ENCODE measurements at places on chromosomes 2 and 18.

GRCh38 chr2:64581018-64581417 is 56.9 kb downstream of the AFTPH start:
- DNase-seq: no peak

GRCh38 chr2:73823916-73824523 is 4.7 kb upstream of the STAMBP start:
- peak; percentile 22 for DNase-seq

DNA sequence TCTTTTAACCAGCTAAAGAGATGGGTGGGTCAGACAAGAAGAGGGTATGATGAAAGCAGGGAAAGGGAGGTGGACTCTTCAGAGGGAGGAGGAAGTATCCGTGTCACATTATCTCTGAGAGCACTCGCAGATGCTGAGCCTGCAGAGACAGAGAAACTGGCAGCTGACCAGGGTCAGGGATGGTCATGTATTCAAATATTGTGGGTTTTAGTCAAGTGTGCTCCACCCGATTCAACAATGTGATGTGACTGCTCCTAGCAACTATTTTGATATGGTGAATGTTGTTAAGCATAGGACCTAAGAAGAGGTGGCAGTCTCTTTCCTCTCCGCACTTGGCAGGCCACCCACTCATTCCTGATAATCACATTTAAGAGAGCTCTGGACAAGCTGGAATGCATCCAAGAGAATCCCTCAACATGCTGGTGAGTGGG is 1.3 kb upstream of the CLIP4 start:
- no peak for DNase-seq

- no peak for DNase-seq
These were observed 328.5 kb downstream of the FIGN start for GRCh38 chr2:163407296-163407695.

DNA sequence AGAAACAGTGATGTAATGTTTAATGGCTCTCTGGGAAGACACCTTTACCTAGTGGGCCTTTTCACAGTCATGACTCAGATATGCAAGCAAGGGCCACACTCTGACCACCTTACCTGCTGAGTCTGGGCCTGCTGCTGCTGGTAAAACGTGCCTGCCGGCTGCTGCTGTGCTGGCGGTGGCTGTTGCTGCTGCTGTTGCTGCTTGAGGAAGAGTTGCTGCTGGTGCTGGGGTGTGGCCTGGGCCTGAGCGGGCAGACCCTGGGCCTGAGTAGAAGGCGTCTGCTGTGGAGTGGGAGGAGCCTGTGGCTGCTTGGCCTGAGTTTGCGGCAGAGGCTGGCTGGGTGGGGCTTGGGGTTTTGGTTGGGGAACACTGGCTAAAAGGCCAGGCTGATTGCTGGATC is 81.6 kb upstream of the NFU1 start:
- DNase-seq: no peak

- DNase-seq: no peak
These were observed 1.8 kb upstream of the RAB31 start for GRCh38 chr18:9706081-9706935.

DNA sequence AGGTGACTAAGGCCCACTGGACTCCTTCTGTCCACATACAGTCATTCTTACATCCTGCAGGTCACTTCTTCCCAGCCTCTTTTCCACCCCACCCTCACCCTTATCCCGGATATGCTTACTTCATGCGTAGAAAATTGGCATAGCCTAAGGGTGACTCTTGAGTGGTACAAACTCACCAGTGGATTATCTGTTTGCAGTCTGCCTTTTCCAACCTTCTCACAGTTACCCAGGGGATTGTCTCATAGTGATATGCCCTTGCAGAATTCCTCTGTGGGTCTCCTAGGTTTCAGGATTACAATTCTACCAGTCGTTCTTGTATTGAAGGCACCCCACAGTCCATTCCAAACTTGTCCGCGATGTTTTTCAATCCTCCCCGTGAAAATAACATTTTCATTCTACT is 752.9 kb upstream of the HS6ST1 start:
- no peak for DNase-seq

- no peak for DNase-seq
These were observed 25.4 kb downstream of the SH3BP4 start for GRCh38 chr2:234977228-234977679.

DNA sequence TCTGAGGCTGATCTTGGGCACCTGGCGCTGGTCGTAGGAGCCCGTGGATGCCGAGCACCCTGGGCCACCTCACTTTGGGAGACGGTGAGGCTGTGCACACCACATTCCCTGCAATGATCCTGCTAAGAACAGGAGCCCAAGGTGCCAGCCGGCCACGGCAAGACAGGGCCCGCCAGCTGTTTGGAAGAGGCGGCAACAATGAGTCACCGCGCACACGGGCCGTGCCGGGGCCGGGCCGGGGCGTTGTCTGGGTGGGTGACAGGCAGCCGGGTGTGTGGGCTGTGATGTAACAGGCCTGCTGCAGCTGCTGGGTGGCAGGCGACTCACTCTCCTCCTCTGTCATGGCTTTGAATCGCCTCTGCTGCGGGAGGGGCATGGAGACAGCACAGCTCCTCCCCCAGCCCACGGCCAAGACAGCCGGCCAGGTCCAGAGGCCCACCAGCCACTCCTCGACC is 49.7 kb upstream of the ODC1 start:
- DNase-seq: peak; percentile 75

DNA sequence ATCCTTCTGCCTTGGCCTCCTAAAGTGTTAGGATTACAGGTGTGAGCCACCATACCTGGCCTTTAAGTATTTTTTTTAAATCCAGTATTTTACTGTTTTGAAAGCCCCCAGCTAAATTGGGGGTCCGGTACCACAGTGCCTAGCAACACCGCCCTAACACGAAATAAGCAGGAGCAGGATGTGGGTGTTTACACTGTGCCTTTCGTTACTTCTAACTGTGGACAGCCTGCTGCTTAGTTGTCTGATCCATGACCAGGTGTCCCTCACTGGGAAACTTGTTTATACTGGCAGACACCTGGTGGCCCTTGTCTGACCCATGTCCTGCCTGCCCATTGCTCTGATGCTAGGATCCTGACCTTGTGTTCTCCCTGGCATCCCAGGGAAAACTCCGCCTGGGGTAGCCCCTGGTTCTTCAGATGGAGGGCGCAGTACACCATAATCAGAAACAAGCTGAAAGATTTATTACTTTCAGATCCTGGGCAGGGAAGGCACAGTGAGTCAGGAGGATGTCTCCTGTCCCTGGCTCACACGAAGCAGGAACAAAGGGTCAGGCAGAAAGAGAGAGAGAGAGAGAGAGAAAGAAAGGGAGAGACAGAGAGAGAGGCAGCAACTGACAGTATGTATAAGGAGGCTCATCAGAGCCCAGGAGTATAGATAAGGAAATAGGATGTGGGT is 55.7 kb downstream of the NCAPH start:
- no peak for DNase-seq

- DNase-seq: no peak
These were observed 327.1 kb downstream of the CMPK2 start for GRCh38 chr2:6538607-6539006.

- no peak for DNase-seq
These were observed 1305.5 kb upstream of the NXPH2 start for GRCh38 chr2:140085674-140086073.

- no peak for DNase-seq
These were observed 73.5 kb downstream of the CCBE1 start for GRCh38 chr18:59623456-59624368.

DNA sequence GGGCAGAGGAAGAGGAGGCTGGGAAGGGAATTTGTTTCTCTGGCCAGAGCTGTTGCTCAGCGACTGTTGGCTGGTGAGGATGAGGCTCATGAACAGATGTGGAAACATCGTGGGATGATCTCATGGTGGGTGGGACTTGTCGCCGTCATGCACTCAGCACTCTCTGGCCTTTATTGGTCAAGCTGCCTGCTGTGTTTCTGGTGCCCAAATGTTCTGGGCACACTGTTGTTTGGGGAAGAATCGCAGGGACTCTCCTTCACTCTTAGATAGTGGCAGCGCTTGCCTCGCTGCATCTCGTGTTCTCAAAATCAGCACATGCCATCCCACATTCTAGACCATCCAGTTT is 145.6 kb downstream of the AGAP1 start:
- DNase-seq: no peak

GRCh38 chr2:208329485-208329884 is 63.4 kb downstream of the PIKFYVE start:
- no peak for DNase-seq

DNA sequence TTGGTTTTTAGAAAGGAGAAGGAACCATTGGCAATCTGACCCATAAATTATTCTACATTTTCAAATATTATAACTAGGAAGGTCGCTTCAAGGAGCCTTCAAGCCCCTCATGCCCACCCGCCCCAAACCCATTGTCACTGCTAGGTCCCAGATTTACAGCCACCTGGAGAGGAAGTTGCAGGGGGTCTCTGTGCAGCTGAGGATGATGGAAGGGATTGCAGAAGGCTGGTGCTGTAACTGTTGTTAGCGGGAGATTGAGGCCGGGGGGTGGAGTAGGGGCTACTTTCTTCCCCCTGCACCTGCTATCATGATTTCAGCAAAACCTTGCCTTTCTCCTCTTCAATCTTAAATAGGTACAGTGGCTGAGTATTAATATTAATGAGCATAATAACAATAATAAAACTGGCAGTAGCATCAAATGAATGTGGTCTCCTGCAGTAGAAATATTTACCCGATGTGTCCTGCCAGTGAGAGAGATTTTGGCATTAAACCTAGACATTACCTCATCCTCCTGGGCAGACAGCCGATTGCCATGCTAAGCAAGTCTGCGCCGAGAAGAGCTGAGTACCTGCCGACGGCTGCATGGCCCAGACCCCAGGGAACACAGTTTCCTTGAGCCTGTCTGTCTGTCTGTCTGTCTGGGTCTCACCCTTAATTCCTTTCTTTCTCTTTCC is 225.4 kb downstream of the FAM210A start:
- DNase-seq: no peak

All from activated CD4-positive, alpha-beta T cell treated with anti-CD3 and anti-CD28 coated beads for 4 hours (primary cell).